ENCODE measurements at places on chromosomes 12 and 14.

GRCh38 chr12:28830491-28830890 is 318.6 kb upstream of the FAR2 start:
- DNase-seq = no peak

DNA sequence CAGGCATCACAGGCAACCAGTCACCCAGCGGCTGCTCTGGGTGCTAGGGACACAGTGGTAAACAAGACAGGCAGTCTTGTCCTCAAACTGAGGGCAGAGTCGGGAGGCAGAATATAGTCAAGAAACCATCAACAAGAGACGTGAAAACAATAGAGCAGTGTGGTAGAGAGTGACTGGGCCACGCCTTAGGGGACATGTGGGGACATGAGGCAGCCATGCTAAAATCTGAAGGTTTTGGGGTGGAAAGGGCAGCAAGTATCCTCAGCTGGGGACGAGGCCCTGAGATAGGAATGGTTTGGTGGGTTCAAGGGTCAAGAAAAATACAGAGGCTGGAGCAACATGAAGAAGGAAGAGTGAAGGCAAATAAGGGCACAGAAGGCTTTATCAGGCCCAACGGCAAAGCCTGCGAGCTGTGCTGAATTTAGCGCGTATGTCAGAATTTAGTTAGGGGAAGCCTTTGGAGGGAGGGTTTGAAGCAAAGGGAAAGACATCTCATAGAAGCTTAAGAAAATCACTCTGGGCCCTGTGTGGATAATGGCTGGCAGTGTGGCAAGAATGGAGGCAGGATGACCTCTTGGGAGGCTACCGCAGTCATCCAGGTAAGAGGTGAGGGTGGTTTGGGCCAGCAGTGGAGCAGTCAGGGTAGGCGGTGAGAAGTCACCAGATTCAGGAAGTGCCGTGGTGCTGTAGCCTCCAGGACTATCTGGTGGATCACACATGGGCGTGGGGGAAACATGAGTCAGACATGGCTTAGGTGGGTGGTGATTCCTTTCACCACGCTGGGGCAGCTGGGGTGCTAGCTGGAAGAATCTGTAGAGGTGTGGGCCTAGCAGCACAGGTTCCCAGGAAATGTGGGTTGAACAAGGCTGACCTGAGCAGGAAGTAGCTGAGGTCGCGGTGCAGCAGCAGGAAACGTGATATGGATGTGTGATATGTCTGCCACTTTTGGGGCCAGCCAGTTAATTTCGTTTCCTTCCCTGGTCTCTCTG is 3.0 kb downstream of the EVL start:
- DNase-seq = no peak

- no peak for DNase-seq
These were observed 136.5 kb downstream of the FBXL14 start for GRCh38 chr12:1457901-1458300.

GRCh38 chr14:104596927-104597351 is 7.6 kb downstream of the TMEM179 start:
- DNase-seq = no peak

- peak; percentile 48 for DNase-seq
These were observed 871 bp upstream of the COQ5 start for GRCh38 chr12:120529641-120530417.

- no peak for DNase-seq
These were observed 6.3 kb upstream of the TPCN1 start for GRCh38 chr12:113214895-113215400.

- no peak for DNase-seq
These were observed 102.9 kb downstream of the TAOK3 start for GRCh38 chr12:118269806-118270205.

- no peak for DNase-seq
These were observed 1758.1 kb upstream of the SEL1L start for GRCh38 chr14:83291714-83292113.
